ENCODE measurements at places on chromosomes 1 and 21. TPM values are rescaled to one million over a fixed set of nuclear protein-coding genes. Genes with fewer than 3 reads are reported as not detected.
A peak's percentile ranks its signal among the peaks of the same experiment; 100 is the strongest.

- H3K27me3 ChIP-seq: peaks cover 9% of the 10 kb centered on the region
- no peak for DNase-seq
- peaks cover 3% of the 10 kb centered on the region for H3K36me3 ChIP-seq
- no peaks in the 10 kb centered on the region for H3K4me1 ChIP-seq
- H3K27ac ChIP-seq: no peak overlapping the region
Observed at GRCh38 chr1:94362466-94363058, 55.6 kb upstream of the ABCD3 start.

DNA sequence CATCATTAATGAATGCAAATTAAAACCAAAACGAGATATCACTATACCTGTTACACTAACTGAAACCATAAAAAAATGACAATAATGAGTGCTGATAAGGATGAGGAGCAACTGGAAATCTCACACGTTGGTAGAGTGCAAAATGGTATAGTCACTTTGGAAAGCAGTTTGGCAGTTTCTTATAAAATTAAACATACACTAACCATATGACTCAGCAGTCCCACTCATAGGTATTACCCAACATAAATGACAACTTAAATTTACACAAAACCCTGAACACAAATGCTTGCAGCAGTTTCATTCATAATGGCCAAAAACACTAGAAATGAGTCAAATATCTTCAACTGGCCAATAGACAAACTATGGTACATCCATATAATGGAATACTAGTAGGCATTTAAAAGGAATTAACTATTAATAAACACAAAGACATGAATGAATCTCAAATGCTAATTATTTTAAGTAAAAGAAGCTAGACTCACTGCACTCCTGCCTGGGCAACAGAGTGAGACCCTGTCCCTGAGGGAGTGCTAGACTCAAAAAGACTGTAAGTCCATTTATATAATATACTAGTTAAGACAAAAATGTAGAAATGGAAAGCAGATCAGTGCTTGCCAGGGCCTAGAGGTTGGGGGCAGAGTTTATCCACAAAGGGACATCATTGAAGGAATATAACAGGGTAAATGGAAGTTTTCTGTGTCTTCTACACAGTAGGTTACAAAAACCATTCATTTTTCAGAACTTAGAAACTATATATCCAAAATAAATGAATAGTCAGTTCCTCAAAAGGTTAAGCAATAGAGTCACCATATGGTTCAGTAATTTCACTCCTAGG lies 77.4 kb downstream of the EIF4G3 start:
- H3K4me3 ChIP-seq: no peak overlapping the region
- peaks cover 4% of the 10 kb centered on the region for H3K4me1 ChIP-seq
- no peak for DNase-seq
- peaks cover 8% of the 10 kb centered on the region for H3K36me3 ChIP-seq
- no peaks in the 10 kb centered on the region for H3K27me3 ChIP-seq

DNA sequence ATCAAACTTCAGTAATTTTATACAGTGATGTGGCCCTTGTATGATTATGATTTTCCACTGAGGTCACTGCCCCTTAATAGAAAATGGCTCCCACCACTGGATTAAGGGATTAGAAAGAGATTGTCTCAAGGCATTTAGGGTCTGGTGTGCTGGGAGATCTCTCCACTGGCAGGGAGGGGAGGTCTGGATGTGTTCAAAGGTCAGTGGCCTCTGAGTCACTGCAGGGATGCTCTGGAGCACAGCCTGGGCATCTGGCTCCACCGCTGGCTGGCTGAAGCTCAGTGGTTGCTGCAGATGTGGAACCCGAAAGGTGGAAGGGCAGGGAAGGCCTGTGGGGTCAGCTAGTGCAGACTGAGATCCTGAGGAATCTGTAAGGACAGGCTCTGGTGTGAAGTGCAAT lies 18.3 kb upstream of the CHI3L1 start:
- no peak overlapping the region for H3K4me3 ChIP-seq
- H3K4me1 ChIP-seq: peaks cover 17% of the 10 kb centered on the region

- peak overlapping the region; percentile 76 for H3K4me3 ChIP-seq
- DNase-seq: no peak
Observed at GRCh38 chr21:43727519-43728153, 8.7 kb downstream of the PDXK start.

DNA sequence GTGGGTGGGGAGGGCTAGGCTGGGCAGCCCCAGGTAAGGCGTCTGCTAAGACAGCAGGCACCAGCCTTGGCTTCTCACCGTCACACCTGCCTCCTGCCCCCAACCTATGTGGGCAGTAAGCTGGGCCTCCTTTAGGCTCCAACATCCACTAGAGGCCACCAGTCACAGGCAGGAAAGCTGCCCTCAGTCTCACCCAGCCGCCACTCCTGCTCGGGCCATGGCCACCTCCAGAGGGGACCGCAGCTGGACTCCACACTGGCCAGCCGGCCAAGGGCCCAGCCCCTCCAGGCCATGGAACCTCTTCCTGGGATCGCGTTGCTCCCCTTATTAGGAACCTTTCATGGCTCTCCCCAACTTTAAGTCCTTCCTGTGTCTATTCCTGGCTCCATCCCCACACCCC lies 74.5 kb downstream of the MRPL37 start:
- peaks cover 74% of the 10 kb centered on the region for H3K4me1 ChIP-seq
- H3K27me3 ChIP-seq: no peaks in the 10 kb centered on the region
- no peak for DNase-seq
- no peak overlapping the region for H3K4me3 ChIP-seq
- H3K27ac ChIP-seq: peak overlapping the region; percentile 93
- no peaks in the 10 kb centered on the region for H3K36me3 ChIP-seq

DNA sequence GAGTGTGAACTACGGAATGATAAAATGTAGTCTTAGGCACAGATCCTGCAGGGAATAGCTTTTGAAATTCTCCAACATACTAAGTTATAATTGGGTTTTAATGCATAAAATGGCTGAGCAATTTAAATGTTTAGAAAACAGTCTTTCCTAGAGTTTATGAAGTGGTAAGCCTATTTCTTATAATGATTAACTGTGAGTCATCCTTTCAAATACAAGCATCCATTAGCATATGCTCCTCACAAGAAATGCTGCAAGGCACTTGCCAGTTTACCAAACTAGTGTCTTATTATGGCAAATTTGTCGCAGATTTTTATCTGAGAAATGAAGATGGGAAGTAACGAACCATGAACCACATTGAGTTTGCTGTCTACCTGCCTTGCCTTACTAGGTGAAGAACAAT lies 101.3 kb upstream of the ESRRG start:
- no peaks in the 10 kb centered on the region for H3K36me3 ChIP-seq
- H3K27ac ChIP-seq: no peak overlapping the region
- H3K4me3 ChIP-seq: no peak overlapping the region
- H3K4me1 ChIP-seq: no peaks in the 10 kb centered on the region
- peaks cover 5% of the 10 kb centered on the region for H3K27me3 ChIP-seq
- no peak for DNase-seq

The SLC22A15 gene
- 8.3 TPM for total RNA-seq

GRCh38 chr1:94873520-94874351 lies 53.2 kb downstream of the CNN3 start:
- H3K4me3 ChIP-seq: no peak overlapping the region
- no peak for DNase-seq
- H3K36me3 ChIP-seq: no peaks in the 10 kb centered on the region
- no peaks in the 10 kb centered on the region for H3K27me3 ChIP-seq
- H3K27ac ChIP-seq: peak overlapping the region; percentile 56
- peaks cover 35% of the 10 kb centered on the region for H3K4me1 ChIP-seq

- H3K27me3 ChIP-seq: peaks cover 24% of the 10 kb centered on the region
- no peaks in the 10 kb centered on the region for H3K4me1 ChIP-seq
- no peak for DNase-seq
- no peak overlapping the region for H3K27ac ChIP-seq
Observed at GRCh38 chr1:181430015-181430885, 53.1 kb upstream of the CACNA1E start.

The SPRR2A gene
- not detected for total RNA-seq

The RAB42 gene
- total RNA-seq: 1.3 TPM

The FCRLA gene
- not detected for total RNA-seq

DNA sequence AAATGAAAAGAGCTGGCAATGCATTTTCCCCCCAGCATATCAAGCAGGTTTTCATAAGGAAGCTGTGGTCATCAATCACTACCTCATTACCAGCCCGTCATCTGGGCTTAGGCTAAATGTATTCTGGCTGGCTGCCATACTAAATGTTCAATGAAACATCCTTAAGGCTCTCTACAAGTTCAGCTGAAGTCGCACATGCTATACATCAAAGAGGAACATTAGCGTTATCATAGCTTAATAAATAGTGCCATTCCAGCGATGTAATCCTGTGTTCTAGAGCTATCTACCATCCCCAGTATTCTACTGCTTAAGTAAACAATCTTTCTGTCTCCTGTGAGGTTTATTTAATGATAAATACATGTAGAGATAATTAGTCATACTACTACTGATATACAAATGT lies 288.8 kb downstream of the DPYD start:
- H3K4me1 ChIP-seq: peaks cover 22% of the 10 kb centered on the region
- no peak for DNase-seq
- no peak overlapping the region for H3K4me3 ChIP-seq
- H3K27ac ChIP-seq: no peak overlapping the region

DNA sequence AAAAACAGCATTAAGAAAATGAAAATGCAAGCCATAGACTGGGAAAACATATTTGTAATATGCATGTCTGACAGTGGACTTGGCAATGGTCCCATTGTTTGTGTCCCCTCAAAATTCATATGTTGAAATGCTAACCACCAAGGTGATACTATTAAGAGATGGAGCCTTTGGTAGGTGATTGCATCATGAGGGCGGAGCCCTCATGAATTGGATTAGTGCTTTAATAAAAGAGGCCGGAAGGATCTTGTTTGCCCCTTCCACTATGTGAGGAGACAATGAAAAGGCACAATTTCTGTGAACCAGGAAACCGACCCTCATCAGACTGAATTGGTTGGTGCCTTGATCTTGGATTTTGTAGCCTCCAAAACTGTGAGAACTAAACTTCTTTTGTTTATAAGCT lies 232.3 kb downstream of the GPR52 start:
- no peak overlapping the region for H3K27ac ChIP-seq
- no peak overlapping the region for H3K4me3 ChIP-seq
- no peaks in the 10 kb centered on the region for H3K27me3 ChIP-seq
- peaks cover 7% of the 10 kb centered on the region for H3K4me1 ChIP-seq
- no peak for DNase-seq

The PTGS2 gene
- total RNA-seq: 1.5 TPM

DNA sequence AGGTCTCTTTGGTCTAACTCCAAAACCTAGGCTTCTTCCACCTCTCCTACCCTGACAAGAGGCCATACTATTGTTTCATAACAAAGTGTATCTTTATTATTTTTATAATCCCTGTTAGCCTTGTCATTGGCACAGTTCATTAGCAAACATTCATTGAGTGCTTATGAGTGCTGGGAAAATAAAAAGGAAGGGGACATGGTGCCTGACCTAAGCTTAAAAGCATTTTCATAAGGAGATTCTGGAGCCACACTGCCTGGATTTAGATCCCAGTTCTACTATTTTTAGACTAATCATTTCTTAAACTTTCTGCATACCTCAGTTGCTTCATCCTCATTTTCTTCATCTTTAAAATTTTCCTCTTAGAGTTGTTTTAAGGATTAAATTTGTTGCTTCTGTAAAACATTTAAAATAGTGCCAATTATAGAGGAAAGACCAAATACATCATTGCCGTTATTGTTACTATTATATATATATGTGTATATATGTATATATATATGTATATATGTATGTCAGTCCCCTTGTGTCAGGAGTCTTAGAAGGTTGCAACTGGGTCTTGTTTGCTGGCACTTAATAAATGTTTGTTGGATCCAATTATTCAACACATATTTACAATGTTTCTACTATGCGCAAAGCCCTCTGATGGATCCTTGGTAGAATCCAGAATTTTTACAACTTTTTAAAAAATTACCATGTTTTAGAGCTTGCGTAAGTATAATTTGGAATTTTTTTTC lies 250.9 kb upstream of the SGIP1 start:
- no peak for DNase-seq
- no peaks in the 10 kb centered on the region for H3K27me3 ChIP-seq
- peaks cover 14% of the 10 kb centered on the region for H3K4me1 ChIP-seq

GRCh38 chr1:2920421-2921015 lies 100.7 kb upstream of the ACTRT2 start:
- H3K4me3 ChIP-seq: no peak overlapping the region
- no peak overlapping the region for H3K27ac ChIP-seq
- no peaks in the 10 kb centered on the region for H3K27me3 ChIP-seq
- no peak for DNase-seq
- H3K36me3 ChIP-seq: peaks cover 1% of the 10 kb centered on the region

The FAM151A gene
- not detected for total RNA-seq

The CLCC1 gene
- 46.9 TPM for total RNA-seq

DNA sequence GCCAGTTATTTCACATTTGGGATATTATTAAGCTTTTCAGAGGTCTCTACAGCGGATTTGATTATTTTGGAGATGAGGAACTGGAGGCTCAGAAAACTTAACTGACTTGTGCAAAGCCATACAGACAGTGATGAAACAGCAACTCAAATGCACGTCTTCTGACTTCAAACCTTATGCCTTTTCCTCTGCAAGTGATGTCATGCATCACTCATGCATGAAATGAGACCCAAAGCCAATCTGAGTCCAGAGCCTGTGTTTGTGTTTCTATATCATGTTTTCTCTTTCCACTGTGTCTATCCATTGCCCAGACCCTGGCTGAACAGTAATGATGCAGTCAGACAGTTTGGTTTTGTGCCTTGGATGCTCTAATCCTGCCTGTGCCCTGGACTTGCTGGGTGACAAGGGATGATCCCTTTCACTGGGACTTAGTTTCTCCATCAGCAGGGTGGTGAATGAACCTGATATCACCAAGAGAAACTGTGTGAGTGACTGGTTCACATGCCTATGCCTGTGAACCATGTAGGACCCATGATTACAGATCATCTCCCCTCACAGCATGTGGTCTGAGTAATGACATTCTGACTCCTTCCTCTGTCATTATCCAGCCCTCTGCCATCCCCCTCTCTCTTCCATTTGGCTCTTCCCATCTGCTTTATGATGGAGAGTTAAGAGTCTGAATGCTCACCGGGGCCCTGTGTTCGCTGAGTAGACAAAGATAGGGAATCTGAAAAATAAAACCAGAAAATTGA lies 33.4 kb downstream of the SLAMF6 start:
- H3K27me3 ChIP-seq: peaks cover 5% of the 10 kb centered on the region
- no peaks in the 10 kb centered on the region for H3K36me3 ChIP-seq

GRCh38 chr1:207414606-207415108 lies 39.5 kb upstream of the CR2 start:
- no peak overlapping the region for H3K27ac ChIP-seq
- H3K4me1 ChIP-seq: no peaks in the 10 kb centered on the region
- H3K4me3 ChIP-seq: no peak overlapping the region
- H3K36me3 ChIP-seq: no peaks in the 10 kb centered on the region

The KCNJ9 gene
- not detected for total RNA-seq

- no peak for DNase-seq
- no peaks in the 10 kb centered on the region for H3K4me1 ChIP-seq
- no peak overlapping the region for H3K4me3 ChIP-seq
- no peaks in the 10 kb centered on the region for H3K36me3 ChIP-seq
- H3K27me3 ChIP-seq: no peaks in the 10 kb centered on the region
- no peak overlapping the region for H3K27ac ChIP-seq
Observed at GRCh38 chr1:49226758-49227157, 450.1 kb upstream of the BEND5 start.
